Mesenchymal stem cell (in vitro differentiated cells and primary cell): ENCODE measurements at places on chromosomes 7 and 10.

DNA sequence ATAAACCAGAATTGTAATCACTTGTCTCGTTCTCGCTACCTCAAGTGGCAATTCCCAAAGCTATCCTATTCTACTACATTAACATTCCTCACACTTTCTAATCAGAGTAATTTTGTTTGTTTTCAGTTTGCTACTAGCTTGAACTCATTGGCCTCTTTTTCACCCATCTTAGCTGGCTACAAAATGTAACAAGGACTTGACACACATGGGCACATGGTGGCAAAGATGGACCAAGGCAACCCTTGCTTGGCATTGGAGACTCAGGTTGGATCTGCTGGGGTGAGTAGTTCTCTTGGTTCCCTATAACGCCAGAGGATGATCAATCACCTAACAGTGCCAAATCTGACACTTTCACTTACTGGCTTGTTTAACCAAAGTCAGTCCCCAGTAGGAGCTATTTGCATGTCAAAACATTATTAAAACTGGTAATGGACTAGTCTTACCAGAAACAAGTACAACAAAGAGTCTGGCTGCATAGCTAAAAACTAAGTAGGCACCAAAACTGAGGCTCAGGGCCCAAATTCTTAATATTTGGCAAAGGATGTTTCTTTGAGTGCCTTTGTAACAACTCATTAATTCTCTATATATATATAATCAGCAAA is 1.9 kb downstream of the USP6NL start:
- H3K4me3 ChIP-seq: peak overlapping the region; percentile 93
- no peaks in the 10 kb centered on the region for H3K27me3 ChIP-seq
- H3K4me1 ChIP-seq: peaks cover 11% of the 10 kb centered on the region

GRCh38 chr10:125441151-125441550 is 241.8 kb downstream of the TEX36 start:
- H3K4me1 ChIP-seq: no peaks in the 10 kb centered on the region
- H3K4me3 ChIP-seq: no peak overlapping the region
- H3K27me3 ChIP-seq: peaks cover 4% of the 10 kb centered on the region
- no peak for DNase-seq
- H3K36me3 ChIP-seq: no peaks in the 10 kb centered on the region

GRCh38 chr7:35804231-35804970 is 3.5 kb downstream of the SEPTIN7 start:
- H3K4me3 ChIP-seq: no peak overlapping the region
- peaks cover 6% of the 10 kb centered on the region for H3K4me1 ChIP-seq
- no peak for DNase-seq
- no peak overlapping the region for H3K27ac ChIP-seq
- no peaks in the 10 kb centered on the region for H3K36me3 ChIP-seq

DNA sequence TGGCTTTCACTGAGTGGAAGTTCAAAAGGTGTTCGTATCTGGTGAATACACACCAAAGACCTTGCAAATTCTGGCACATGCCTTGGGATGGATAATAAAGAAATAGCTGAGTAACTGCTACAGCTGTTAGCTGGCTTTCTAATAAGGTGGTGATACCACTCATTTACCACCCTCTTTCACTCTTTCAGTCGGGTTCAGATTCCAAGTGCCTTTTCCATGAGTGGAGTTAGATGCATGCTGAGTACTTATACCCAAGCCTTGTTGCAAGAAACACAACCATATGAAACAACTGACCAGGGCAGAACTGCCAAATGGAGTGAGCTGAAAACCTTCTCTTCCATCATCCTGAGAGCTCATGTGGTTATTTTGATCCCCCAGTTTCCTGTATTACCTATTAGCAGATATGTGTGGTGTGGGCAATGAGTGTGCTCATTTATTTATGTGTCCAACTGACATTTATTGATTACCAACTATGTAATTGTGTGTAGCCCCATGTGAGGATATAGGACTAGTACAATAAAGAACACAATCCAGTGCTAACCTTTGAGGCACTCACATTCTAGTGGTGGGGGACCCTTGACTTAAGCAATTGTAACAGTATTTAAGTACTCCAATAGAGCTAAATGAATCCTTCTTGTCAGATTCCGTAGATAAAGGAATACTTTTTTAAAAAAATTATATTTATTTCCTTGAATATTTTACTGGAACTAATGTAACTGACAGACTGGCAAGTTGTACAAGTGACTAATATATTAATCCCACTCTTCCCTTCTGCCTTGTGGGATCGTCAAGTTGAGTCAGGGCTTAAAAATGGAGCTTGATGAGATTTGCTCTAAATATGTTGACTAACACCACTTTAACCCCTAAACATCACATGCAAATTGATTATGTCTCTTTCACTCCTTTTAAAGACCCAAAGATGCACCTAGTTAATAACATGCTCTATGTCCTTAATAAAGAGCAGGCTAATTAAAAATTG is 124.7 kb downstream of the ARID5B start:
- H3K27me3 ChIP-seq: no peaks in the 10 kb centered on the region
- DNase-seq: peak; percentile 82
- H3K4me3 ChIP-seq: peak overlapping the region; percentile 30
- no peak overlapping the region for H3K27ac ChIP-seq
- no peaks in the 10 kb centered on the region for H3K36me3 ChIP-seq
- H3K4me1 ChIP-seq: peaks cover 10% of the 10 kb centered on the region

GRCh38 chr10:129728905-129729795 is 234.9 kb downstream of the EBF3 start:
- no peaks in the 10 kb centered on the region for H3K36me3 ChIP-seq
- no peak for DNase-seq
- peaks cover 5% of the 10 kb centered on the region for H3K4me1 ChIP-seq
- H3K27me3 ChIP-seq: no peaks in the 10 kb centered on the region
- H3K27ac ChIP-seq: no peak overlapping the region

DNA sequence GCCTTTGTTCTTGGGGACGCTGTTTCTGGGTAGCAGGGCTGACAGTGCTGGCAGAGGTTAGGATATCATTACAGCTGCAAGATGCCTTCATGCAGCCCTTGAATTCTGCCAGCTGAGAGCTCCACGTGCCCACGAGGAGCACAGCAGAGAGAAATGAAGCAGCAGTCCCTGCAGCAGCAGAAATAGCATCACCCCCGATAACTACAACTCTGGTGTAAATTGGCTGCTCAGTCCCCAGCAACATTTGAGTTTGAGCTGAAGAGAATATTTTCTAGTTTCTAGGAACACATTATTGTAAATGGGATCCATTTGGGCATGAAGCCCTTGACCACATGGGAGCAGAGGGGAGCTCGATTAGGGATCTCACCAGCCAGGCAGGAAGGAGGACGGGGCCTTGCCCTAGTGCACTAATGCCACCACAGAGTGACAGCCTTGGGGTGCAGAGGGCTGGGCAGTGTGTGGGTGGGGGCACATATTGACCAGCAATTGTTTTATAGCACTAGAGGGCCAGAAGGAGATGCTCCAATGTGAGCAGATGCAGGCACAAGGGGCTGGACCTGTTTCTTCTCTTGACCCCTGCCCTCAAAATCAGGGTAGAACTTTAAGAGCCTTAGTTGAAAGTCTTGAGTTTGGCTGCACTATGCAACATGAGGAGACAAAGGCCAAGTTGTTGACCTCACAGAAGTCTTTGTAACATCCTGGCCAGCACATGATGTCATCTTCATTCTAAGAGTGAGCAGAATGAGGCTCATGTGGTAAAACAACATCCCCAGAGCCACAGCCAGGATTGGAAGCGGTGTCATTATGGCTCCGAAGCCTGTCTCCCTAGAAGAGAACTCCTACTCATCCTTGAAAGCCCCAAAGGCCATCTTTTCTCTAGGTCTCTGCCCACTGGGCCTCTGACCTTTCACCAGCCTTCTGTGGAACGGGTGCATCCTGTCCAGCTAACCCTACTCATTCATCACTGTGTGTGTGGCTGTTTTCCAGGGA is 52.6 kb downstream of the ADCY1 start:
- H3K4me3 ChIP-seq: no peak overlapping the region
- H3K4me1 ChIP-seq: no peaks in the 10 kb centered on the region
- DNase-seq: no peak

DNA sequence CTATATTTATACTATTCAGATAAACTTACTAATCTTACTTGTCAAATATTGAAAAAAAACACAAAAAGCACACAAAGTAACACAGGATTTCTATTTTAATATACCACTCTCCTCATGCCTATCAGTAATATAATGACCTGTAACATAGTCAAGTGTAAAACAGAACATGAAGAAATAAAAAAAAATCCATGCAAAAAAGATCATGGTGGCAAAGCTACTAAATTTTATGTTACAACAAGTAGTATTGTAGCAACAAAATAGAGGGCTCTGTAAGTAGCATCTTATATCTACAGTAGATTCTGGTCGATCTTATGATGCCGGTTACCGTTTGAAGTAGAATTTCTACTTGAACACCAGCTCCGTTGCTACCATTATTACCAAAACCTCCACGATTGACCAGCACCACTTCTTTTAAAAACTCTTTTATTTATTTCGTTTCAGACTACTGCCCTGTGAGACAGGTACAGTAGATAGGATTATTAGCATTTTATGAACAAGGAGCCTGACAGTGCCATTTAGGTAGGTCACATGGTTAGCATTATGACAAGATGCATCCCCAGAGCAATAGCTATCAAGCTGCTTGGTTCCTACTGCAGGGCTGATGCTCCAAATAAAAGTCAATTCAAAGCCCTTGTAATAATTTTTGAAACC is 2.1 kb downstream of the CPED1 start:
- H3K27ac ChIP-seq: no peak overlapping the region
- DNase-seq: no peak
- no peaks in the 10 kb centered on the region for H3K27me3 ChIP-seq
- peak overlapping the region; percentile 85 for H3K4me3 ChIP-seq
- no peaks in the 10 kb centered on the region for H3K36me3 ChIP-seq
- H3K4me1 ChIP-seq: peaks cover 5% of the 10 kb centered on the region

DNA sequence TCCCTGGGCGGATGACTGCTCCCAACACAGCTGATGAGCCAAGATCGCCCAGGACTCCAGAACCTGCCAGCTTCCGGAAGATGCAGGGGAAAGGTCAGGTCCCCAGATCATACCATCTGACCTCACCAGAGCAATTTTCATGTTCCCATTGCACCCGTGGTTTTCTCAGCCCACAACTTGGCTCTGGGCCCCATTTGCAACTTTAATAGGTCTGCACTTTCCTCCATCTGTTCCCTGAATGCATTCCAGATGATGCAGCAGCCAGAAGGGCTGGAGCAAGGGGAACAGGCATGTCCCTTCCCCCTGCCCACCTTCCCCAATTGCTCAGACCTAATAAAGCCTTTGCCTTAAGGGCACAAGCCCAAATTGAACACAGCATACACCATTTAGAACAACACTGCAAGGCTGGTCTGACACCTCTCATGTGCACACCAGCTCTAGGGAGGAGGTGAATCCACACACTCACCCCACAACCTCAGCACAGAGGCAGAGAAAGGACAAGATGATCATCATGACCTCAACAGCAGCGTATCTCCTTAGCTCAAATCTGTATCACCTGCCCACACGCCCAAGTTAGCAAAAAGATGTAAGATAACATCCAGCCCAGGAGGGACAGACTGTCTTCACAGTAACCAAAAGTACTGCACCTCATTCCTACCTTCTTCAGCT is 87.5 kb downstream of the PLXNA4 start:
- no peak overlapping the region for H3K27ac ChIP-seq
- H3K4me1 ChIP-seq: peaks cover 3% of the 10 kb centered on the region
- H3K4me3 ChIP-seq: no peak overlapping the region
- no peaks in the 10 kb centered on the region for H3K36me3 ChIP-seq
- DNase-seq: no peak

DNA sequence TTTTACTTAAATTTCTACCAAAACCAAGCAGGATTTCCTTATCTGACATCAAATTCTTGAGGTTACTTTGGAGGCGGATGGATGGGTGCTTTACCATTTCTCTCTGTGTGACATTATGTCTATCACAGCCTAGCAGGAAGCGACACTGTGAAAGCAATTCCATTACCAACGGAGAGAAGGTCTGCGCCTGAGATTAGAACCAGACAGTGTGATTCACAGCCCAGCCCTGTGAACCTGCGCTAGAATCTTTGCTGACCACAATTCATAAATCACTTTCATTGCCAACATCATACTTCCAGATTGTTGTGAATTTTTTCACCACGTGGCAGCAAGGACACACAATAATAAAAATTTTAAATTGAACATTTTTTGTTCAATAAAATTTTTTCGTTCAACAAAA is 126.5 kb downstream of the CUBN start:
- H3K27me3 ChIP-seq: no peaks in the 10 kb centered on the region
- no peak overlapping the region for H3K4me3 ChIP-seq
- H3K27ac ChIP-seq: peak overlapping the region; percentile 69
- peak; percentile 98 for DNase-seq
- H3K36me3 ChIP-seq: no peaks in the 10 kb centered on the region
- H3K4me1 ChIP-seq: peaks cover 11% of the 10 kb centered on the region

DNA sequence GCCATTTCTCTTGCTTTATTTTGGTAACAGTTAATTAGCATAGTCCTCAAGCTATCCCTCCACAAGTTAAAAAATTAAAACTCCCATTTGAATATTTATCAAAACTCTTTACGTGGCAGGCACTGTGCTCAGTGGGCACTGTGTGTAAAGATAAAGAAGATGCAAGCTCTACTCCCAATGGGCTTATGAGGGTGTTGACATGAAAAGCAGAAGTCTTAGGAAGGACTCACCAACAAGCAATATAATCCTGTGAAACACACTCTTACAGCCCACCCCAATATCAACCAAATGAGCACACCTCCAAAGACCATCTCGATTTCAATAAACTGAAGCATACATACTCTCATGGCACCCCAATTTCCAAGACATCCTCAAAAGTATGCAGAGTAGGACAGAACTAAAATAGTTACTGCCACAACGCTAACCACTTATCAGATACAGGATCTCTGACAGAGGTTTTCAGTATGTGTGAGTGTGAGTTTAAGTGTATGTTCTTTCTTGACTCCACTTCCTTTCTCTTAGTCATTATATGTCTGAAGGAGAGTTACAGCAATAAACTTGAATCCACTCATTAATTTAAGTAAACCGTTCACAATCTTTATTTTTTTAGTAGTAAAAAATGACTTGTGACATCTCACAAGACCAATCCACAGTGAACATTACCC is 120.0 kb downstream of the PDE1C start:
- H3K27ac ChIP-seq: no peak overlapping the region
- H3K4me3 ChIP-seq: no peak overlapping the region
- peak; percentile 79 for DNase-seq
- no peaks in the 10 kb centered on the region for H3K36me3 ChIP-seq
- H3K27me3 ChIP-seq: no peaks in the 10 kb centered on the region

GRCh38 chr7:116702046-116702785 is 30.2 kb downstream of the MET start:
- peaks cover 10% of the 10 kb centered on the region for H3K4me1 ChIP-seq
- H3K36me3 ChIP-seq: peaks cover 14% of the 10 kb centered on the region
- no peaks in the 10 kb centered on the region for H3K27me3 ChIP-seq
- no peak overlapping the region for H3K27ac ChIP-seq

DNA sequence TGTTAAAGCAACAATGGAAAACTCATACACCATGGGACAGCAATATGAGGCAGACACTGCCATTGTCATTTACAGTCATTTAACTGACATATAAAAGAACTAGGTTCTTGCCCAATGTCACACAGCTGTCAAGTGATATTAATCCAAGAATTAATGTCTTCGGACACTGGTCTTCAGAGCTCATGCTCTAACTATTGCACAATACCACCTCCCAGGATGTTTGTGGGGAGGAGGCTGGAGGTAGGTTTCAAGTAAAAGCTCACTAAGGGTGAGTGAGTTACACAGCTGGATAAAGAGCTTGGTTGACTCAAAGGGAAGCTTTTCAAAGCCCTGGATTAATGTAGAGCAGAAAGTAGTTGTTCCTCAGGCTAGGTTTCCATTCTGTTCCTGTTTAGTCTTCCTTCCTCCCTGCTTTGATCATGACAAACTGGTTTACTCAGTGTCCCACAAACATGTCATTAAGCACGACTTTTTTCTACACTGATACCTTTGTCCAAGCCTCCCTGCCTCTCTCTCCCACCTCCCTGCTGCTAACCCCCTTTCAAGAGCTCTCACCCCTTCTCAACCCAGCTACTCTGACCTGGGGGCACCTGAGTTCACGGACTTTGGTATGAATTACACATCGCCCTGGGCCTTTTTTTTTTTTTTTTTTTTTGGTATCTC is 987 bp upstream of the EXOC6 start:
- peaks cover 6% of the 10 kb centered on the region for H3K4me1 ChIP-seq
- no peaks in the 10 kb centered on the region for H3K36me3 ChIP-seq
